SW 1271 (cell line): ENCODE measurements at places on chromosomes 7 and 10.

DNA sequence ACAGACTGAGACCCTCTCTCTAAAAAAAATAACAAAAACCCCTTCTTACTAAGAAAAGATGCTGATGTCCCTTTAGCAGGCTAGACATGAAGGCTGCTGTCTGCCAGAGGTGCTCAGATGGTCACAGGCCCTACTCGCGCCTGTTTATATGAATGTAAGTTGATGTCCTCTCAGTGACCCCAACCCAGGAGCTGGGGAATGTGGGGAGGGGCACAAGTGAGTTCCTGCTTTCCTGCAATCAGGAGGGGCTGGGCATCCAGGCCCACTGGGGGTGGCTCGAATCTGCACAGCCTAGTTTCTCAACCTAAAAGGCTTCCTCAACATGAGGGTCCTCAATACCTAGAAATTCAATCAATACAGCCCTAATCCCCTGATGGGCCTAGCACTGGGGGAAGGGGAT lies 12.1 kb upstream of the SLC29A3 start:
- no peak for DNase-seq

GRCh38 chr10:17563452-17563851 lies 53.7 kb downstream of the HACD1 start:
- DNase-seq, result no peak

DNA sequence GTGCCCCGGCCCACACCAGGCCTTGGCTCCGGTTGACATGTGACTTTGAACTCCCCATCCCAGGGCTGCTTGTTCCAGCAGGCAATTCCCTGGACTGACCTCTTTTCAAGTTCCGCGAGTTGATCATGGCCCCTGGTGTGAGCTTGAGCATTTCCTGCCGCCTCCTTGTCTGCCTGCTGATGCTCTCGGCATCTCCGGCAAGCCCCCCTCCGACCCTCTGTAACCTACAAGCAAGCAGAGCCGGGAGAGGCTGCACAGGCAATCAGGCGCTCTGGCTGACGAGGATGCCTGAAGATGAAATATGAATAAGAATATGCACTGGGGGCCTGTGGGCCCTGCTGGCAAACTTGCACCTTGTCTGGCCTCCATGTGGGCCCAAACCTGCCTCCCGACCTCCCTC lies 304.9 kb upstream of the MKI67 start:
- DNase-seq, result no peak

DNA sequence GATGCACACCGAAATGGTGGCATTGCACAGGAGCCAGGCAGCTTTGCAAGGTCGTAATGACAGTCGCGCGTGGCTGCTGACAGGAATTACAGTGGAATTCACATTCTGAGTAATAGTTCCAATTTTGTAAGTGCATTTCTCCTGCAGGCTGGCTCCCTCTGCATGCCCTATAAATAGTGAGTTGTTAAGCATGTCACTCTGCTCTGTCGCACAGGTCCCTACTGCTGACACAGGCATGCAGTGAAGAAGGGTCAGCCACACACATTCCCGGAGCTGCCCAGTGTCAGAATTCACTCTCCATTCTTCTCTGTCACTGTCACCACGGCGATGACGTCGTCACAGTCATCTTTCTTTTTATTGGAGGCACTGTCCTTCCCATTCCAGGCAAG lies 49.2 kb upstream of the SHH start:
- no peak for DNase-seq

DNA sequence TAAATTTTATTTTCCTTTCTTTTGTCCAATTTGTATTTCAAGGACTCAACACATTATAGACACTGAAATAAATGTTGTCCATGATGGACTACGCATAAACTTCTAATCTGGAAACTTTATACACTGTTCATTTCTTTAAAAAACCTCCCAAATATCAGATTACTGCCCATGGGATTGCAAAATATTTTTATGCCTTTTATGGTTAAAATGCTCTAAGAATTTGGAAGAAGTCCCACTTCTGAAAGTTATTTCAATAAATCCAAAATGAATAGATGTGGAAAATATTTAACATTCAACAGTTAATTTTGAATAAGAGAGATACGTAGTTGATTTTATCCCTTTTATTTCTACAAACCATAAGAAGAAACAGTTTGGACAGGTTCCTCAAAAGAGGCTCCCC lies 46.1 kb downstream of the CABCOCO1 start:
- DNase-seq, result no peak

DNA sequence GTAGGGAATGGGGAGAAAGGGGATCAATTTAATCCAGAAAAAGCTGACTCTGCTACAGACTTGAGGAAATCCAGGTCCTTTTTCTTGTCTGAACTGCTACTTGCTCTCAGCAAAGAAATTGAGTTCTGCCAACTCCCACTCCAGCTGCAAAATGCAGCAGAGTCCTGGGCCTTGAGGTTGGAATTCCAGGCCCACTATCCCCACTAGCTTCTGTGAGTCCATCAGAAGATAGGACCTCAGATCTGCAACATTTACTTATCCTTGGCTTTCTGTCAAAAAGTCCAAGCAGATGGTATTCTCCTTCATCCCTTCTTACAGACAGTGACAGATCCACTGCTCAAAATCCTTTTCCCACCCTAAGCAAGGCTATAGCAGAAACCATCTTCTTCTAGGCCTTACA lies 219.2 kb downstream of the ARHGAP12 start:
- DNase-seq, result no peak

GRCh38 chr10:27253576-27253975 lies 13.0 kb upstream of the ACBD5 start:
- DNase-seq, result no peak

- DNase-seq, result no peak
Observed at GRCh38 chr10:129105266-129105665, 361.8 kb upstream of the MGMT start.
